ENCODE measurements at places on chromosomes 1 and 21. TPM values are rescaled to one million over a fixed set of nuclear protein-coding genes. Genes with fewer than 3 reads are reported as not detected.

Gene LCA5L
- 1.5 TPM for total RNA-seq

Gene DIO1
- not detected for total RNA-seq

- H3K27ac ChIP-seq: peak overlapping the region; percentile 76
- no peak for DNase-seq
- no peaks in the 10 kb centered on the region for H3K36me3 ChIP-seq
- H3K4me3 ChIP-seq: no peak overlapping the region
- H3K4me1 ChIP-seq: peaks cover 64% of the 10 kb centered on the region
- no peaks in the 10 kb centered on the region for H3K27me3 ChIP-seq
Measured at GRCh38 chr1:46173361-46173856, 1.5 kb upstream of the TSPAN1 start.

GRCh38 chr1:220565670-220566069 lies 37.7 kb downstream of the MARK1 start:
- peaks cover 18% of the 10 kb centered on the region for H3K4me1 ChIP-seq
- H3K27ac ChIP-seq: no peak overlapping the region
- DNase-seq: no peak
- no peaks in the 10 kb centered on the region for H3K27me3 ChIP-seq
- H3K36me3 ChIP-seq: no peaks in the 10 kb centered on the region
- no peak overlapping the region for H3K4me3 ChIP-seq

DNA sequence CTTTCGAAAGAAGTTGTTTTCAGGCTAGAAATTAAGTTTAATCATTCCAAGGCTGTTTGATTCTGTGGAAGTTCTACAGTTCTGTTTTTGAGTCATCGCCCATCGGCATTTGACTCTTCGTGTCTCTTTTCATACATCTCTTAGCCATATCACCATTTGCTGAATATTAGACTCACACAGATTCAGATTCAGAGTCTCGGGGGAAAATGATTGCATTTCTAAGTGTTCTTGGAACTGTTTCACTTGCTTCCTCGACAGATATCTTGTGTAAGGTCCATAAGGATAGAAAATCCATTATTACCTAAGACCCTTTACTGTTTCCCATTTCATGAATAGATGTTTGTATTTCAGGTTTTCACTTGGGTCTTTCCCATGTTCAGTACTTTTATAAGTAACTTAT lies 237.0 kb upstream of the SGIP1 start:
- H3K27me3 ChIP-seq: no peaks in the 10 kb centered on the region
- H3K27ac ChIP-seq: no peak overlapping the region
- H3K4me1 ChIP-seq: no peaks in the 10 kb centered on the region

DNA sequence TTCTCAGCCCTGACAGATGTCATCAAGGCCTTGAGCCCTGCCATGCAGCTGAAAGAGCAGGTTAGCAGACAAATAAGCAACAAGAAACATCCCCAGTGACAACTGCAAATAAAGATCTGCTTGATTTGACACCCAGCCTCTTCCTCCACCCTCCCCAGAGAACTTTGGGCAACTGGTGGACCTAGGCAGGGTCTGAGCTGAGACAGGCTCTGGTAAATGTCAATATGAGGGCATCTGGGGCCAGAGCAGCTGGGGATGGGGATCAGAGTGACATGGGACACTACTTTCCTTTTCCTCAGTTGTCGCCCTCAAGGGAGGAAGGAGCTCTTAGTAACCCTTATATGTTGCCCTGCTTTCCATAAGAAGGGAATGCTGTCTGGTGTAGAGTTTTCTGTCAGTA lies 544.1 kb downstream of the NEGR1 start:
- H3K36me3 ChIP-seq: no peaks in the 10 kb centered on the region
- DNase-seq: no peak
- H3K27me3 ChIP-seq: no peaks in the 10 kb centered on the region
- no peak overlapping the region for H3K4me3 ChIP-seq
- H3K4me1 ChIP-seq: no peaks in the 10 kb centered on the region

- H3K4me3 ChIP-seq: no peak overlapping the region
- no peaks in the 10 kb centered on the region for H3K27me3 ChIP-seq
- no peak overlapping the region for H3K27ac ChIP-seq
- peak; percentile 32 for DNase-seq
- H3K36me3 ChIP-seq: no peaks in the 10 kb centered on the region
Measured at GRCh38 chr1:29789221-29789909, 553.0 kb downstream of the PTPRU start.

DNA sequence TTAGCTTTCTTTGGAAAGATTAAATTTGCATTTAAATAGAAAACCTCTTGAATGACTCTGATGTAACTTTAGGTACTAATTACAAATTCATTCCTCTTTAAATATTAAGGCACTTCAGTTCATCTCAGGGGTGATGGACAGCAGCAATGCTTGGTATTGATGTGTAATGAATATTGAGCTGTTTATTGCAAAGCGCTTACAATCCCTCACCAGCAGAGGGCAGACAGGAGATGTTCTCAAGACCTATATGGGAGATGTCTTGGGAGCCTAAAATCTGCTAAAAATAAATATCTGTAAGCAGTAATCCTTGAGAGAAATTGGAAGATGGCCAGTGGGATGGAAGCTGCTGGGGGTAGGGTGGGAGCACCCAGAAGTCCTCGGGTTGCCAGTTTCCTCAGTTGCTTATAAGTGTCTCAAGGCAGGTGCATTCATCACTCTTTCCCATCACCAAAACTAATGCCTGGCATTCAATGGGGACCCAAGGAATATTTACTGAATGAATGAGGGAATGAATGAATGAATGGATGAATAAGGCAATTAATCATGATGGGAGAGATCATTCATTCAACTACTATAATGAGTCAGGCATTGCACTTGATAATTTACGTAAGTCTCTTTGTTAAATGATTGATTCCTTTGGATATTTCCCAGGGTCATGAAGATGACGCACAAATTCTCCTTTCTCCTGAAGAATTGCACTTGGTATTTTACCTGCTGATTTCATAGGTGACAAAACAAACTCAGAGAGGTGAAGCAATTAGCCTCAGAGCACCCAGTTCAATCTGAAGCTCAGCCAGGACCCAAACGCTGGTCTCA lies 2.3 kb downstream of the KLHDC8A start:
- no peaks in the 10 kb centered on the region for H3K36me3 ChIP-seq
- H3K27ac ChIP-seq: no peak overlapping the region
- peak; percentile 65 for DNase-seq
- no peak overlapping the region for H3K4me3 ChIP-seq

- H3K4me3 ChIP-seq: peak overlapping the region; percentile 41
- no peaks in the 10 kb centered on the region for H3K27me3 ChIP-seq
- DNase-seq: peak; percentile 93
- no peaks in the 10 kb centered on the region for H3K4me1 ChIP-seq
Measured at GRCh38 chr1:41496080-41497055, 11.9 kb upstream of the EDN2 start.

DNA sequence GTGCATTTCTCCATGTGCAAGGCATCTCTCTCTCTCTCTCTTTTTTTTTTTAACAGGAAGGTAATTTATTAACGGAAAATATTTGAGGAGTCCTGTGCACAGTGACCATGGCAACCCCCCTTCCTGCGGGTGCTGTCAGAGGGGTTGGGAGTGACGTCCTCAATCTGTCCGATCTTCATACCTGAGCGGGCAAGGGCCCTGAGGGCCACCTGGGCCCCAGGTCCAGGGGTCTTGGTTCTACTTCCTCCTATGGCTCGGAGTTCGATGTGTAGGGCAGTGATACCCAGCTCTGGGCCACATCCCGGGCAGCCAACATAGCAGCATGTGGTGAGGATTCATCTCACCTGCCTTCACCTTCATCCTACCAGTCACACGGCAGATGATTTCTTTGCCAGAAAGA lies 11.0 kb downstream of the MAPKAPK2 start:
- no peak for DNase-seq
- no peaks in the 10 kb centered on the region for H3K27me3 ChIP-seq
- peaks cover 100% of the 10 kb centered on the region for H3K4me1 ChIP-seq
- H3K36me3 ChIP-seq: peaks cover 7% of the 10 kb centered on the region
- H3K4me3 ChIP-seq: no peak overlapping the region
